ENCODE measurements at places on chromosomes 6 and 20.

DNA sequence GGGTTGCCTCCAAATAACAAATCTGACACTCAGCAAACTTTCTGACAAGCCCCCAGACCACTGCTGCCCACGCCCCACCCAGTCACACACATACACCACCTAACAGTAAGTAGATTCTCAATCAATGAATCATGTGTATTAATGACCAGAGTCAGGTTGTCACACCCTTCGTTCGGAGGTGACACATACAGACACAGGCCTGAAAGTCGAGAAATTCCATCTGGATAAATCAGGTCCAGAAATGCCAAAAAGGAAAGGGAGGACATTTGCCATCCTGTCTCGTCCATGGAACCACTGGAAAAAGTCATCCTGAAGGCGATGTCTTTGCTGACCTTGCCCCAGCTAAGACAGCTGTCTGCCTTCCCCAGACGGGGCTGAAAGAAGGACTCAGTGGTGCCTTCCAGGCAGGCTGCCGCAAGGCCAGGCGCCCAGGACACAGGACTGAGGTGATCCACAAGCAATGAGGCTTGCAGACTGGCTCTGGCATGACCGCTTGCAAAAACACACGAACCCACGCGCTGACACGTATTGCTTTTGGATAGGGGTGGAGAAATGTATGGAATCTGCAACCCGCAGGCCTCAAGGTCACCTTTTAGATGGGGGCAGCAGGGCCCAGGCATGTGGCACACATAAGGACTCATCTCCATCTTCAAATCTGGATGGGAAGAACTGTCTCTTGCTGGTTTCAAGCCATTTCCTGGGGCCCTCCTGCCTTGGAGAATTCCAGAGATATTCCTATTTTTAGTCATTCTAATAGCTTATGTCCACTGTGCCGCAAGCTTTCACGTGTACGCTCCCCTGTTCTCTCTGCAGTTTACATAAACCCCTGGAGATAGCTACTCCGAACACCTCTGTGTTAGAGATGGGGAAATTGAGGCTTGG is 9.0 kb downstream of the NFATC2 start:
- no peak for DNase-seq

- no peak for DNase-seq
These were observed 46.0 kb downstream of the SIRPA start for GRCh38 chr20:1941226-1941625.

GRCh38 chr6:21935142-21935541 is 341.6 kb downstream of the SOX4 start:
- no peak for DNase-seq

- DNase-seq: no peak
These were observed 66.2 kb upstream of the PTPRT start for GRCh38 chr20:43255877-43256276.

DNA sequence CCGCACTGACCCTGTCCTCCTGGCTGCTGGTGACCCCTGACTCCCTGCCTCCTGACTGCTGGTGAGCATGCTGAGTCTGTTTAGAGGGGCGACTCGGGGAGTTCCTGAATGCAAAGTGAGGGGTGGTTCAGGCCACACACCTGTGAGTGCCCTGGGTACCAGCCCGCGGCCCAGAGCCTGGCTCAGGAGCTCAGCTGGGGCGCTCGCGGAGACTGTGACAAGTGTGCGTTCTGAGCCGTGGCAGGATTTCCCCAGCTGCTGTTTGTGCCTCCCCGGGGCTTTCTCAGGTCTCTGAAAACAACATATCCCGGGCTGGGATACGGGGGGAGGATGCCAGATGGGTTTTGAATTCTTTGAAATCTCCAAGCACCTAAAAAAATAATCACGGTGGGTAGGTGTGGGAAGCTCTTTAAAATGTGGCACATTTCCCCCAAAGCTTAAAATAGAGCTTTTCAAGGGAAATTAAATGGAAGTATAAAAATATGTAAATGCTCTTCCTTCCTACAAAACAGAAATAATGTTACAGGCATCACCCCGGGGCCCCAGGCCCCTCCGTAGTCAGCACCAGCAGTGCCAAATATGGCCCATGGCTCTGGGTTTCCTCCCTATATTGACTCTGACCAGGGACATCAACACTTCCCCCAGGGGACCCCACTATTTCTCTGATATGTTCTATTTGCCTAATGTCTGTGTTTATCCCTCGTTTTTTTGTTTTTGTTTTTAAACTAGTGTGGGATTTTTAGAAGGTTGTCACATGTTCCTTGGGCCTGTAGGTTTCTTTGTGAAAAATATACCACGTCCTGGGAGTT is 49.9 kb upstream of the TAGAP start:
- no peak for DNase-seq
